ENCODE measurements at places on chromosomes 16 and 17. TPM values are rescaled to one million over a fixed set of nuclear protein-coding genes. Genes with fewer than 3 reads are reported as not detected.

Gene KRTAP4-3
- total RNA-seq, result not detected

Gene IKZF3
- 0.42 TPM for total RNA-seq

Gene XAF1
- total RNA-seq, result 18.7 TPM

Gene CCL2
- 22.3 TPM for total RNA-seq

Gene STXBP4
- total RNA-seq, result 5.2 TPM

Gene EFCAB5
- total RNA-seq, result 0.35 TPM

Gene SCNN1B
- total RNA-seq, result 1.4 TPM

Gene PARD6A
- total RNA-seq, result 3.7 TPM

Gene ASIC2
- not detected for total RNA-seq

Gene OR1A1
- total RNA-seq, result not detected

Gene ITGAX
- 3.2 TPM for total RNA-seq

Gene CCDC78
- total RNA-seq, result 0.50 TPM

Gene DPEP2NB
- not detected for total RNA-seq

Gene CDYL2
- total RNA-seq, result 2.9 TPM

GRCh38 chr17:72238157-72238673 is 117.4 kb downstream of the SOX9 start:
- DNase-seq, result no peak

- no peak for DNase-seq
Measured at GRCh38 chr16:81885976-81886586, 107.0 kb downstream of the PLCG2 start.

GRCh38 chr16:48129926-48130325 is 25.9 kb downstream of the ABCC12 start:
- DNase-seq, result no peak

GRCh38 chr17:17745476-17746455 is 64.5 kb downstream of the RAI1 start:
- DNase-seq, result no peak

DNA sequence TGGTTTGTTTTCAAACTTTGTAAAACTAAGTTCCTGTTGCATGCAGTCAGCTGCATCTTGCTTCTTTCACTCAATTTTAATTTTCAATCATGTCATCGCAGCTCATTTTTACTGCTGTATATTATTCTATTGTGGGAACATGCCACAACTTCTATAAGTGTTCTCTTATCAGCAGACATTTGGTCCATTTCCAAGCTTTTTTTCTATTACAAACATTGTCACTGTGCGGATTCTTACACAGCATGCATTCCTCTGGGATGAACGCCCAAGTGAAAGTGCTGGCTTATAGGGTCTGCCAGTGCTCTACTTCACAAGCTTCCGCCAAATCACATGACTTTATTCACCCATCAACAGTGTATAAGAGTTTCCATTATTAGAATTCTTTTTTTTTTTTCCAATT is 22.7 kb downstream of the GINS3 start:
- no peak for DNase-seq

DNA sequence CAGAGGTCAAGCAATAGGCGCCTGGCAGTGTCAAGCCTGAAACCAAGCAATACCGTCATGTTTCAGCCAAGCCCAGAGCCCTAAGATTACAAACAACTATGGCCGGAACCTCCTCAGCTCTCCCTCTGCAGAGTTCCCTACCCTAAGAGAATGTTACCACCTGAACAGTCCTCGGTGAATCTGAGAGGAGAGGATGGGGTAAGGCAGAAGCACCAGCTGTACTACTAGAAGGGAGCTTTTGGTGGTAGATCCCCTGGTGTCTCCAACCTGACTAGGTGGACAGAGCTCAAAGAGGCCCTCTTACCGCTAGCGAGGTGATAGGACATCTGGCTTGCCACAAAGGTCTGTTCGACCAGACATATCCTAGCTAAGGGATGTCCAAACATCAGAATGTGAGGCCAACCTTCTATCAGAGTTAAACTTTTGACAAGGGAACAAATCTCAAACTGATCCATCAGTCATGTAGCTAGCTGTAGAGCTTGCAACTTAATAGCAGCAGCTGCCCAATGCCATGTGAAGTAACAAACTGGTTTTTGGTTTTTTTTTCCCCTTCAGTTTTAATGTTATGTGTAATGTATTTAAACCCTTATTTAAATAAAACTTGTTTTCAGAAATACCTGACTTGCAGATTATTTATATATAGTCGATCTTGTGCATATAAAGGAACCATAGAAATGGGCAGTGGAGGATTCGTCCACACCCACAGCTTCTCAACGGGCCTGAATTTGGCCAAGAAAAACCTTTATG is 2.5 kb downstream of the EIF1 start:
- DNase-seq, result no peak

- no peak for DNase-seq
Measured at GRCh38 chr16:9849697-9850245, 332.5 kb downstream of the GRIN2A start.

DNA sequence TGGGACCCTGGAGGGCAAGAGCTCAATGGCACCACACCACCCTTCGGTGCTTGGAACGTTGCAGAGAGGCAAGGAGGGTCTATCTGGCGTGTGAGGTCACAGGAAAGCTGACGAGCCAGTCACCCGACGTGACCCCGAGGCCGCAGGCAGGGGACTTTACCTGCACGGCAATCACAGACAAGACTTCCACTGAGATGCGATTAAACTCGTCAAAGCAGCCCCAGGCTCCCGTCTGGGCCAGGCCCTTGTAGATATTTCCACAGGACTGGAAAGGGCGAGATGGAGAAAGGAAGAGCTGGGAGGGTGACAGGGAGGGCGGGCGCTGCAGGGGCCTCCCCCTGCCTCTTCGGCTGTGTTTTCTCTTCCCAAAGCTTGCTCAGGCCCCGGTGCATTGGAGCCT is 78.3 kb downstream of the DNAH17 start:
- no peak for DNase-seq

DNA sequence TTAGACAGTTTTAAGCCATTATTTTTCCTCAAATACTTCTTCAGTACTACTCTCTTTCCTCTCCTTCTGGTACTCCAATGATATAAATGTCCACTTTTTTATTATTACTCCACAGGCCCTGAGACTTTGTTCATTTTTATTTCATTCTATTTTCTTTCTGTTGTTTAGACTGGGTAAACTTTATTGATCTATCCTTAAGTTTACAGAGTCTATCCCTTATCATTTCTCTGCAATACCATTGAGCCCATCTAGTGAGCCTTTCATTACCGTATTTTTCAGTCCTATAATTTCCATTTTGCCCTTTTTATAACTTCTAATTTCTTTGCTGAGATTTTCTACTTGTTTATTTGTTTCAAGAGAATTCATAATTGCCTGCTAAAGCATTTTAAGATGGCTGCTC is 193.7 kb downstream of the TOX3 start:
- DNase-seq, result no peak

DNA sequence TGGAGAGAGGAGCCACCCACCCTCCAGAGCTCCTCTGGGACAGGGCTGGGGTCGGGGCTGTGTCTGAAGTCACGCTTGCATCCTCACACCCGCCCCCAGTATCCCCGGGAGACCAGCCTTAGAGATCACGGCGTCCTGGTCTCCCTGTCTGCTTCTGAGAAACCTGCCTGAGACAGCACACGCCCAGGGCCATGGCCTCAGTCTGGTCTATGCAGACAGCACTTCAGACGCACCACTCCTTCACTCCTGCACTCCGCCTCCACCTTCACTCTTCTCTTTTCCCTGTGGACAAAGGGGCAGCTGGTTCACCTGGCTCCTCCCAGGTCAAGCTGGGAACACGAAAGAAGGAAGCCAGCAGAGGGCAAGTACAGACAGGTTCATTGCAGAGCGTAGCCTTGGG is 248.0 kb upstream of the GSE1 start:
- DNase-seq, result no peak

DNA sequence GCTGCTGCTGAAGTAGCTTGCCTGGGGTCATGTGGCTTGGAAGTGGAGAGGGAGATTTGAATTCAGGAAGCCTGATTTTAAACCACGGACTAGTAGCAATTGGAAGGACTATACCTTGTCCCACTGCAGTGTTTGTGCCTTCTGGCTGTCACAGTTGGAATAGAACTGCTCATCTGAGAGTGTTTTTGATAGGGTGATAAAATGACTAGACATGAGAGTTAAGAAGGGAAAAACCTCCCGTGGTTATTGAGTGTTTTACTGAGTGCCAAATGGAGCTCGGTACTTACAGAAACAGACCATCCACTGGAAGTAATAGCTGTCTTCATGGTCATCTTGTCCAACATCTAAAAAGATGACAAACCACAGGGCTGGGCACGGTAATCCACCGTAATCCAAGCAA is 70.4 kb downstream of the MSI2 start:
- DNase-seq, result no peak

DNA sequence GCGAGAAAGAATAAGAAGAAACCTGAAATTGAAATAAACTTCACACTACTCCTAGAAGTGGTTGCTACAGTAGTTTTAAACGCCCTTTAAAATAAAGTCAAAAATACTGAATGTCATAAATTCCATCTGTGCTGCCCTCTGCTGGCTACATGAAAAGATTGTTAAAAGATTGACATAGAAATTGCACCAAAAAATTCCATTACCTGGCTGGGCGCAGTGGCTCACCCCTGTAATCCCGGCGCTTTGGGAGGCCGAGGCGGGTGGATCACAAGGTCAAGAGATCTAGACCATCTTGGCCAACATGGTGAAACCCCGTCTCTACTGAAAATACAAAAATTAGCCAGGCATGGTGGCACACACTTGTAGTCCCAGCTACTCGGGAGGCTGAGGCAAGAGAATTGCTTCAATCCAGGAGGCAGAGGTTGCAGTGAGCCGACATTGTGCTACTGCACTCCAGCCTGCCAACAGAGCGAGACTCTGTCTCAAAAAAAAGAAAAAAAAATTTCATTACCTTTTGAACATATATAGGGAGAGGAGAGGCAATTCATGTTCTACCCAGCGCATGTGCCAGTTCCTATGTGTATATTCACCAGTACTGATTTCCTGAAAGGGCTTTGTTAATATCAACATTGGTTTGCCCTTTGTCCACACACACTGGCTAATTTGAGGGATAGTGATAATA is 36.5 kb downstream of the CYTH1 start:
- no peak for DNase-seq

- no peak for DNase-seq
Measured at GRCh38 chr17:43814026-43814425, 18.9 kb downstream of the MPP3 start.

- DNase-seq, result no peak
Measured at GRCh38 chr16:86988920-86989696, 328.1 kb downstream of the C16orf95 start.

- peak; percentile 3 for DNase-seq
Measured at GRCh38 chr16:50296807-50297206, 30.5 kb downstream of the ADCY7 start.

DNA sequence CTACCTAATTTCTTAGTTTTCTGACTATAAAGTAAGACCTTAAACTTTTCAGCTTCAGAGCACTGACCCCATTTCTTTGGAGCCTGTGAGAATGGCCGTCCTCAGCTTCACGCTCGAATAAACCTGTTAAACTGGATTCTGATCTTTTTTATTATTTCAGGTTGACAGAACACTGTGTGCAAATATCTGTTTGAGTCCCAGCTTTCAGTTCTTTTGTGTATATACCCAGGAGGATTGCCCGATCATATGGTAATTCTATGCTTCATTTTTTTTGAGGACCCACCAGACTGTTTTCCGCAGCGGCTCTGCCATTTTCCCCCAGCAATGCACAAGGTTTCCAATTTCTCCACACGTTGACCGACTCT is 19.8 kb upstream of the KCNH6 start:
- DNase-seq, result no peak

DNA sequence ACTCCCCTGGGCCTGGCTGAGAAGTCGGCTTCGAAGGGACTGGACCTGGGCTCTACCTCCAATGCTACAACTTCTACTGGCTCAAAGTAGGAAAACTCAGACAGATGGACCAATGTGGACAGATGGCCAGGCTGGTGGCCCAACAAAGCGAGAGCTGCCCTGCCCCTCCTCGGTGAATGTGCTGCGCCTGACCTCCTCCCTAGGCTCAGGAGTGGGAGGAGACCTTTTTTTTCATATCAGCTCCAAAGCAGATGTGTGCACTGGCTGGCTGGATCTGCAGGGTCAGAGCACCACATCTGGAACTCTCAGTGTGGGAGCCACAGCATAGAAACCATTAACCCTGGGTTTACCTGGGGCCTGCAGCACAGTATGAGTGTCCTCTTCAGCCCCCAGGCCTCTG is 20.8 kb downstream of the ATP6V0D1 start:
- DNase-seq, result peak; percentile 57

GRCh38 chr17:29640413-29640812 is 17.7 kb upstream of the CORO6 start:
- no peak for DNase-seq

DNA sequence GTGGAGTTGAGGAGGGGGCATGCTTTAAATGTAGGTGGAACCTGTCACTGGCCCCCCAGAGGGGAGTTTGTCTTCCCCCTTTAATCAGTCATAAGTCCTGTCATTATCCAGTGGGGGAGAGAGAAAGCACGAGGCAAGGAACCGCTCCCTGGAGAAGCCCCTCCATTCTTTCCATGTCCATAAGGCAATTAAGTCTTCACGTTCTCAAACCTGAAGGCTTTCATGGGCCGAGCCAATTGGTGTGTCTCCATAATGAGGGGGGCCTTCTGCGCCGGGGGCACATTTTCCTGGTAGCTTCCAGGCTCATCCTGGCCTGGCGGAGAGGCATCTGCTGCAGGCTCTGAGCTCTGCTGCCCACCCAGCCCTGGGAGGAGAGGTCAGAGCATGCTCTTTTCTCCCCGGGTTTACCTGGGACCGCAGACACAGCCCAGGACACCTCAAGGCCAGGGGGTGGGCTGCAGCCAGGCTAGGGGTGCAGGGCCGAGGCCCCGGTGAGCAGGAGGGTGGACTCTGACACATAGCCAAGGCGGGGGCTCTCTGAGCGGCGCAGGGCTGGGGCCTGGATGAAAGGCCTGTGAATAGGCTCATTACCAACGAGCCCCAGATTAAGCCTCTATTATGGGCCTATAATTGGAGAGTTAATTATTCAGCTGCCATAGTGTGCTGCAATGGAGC is 42.5 kb downstream of the C16orf78 start:
- DNase-seq, result no peak

DNA sequence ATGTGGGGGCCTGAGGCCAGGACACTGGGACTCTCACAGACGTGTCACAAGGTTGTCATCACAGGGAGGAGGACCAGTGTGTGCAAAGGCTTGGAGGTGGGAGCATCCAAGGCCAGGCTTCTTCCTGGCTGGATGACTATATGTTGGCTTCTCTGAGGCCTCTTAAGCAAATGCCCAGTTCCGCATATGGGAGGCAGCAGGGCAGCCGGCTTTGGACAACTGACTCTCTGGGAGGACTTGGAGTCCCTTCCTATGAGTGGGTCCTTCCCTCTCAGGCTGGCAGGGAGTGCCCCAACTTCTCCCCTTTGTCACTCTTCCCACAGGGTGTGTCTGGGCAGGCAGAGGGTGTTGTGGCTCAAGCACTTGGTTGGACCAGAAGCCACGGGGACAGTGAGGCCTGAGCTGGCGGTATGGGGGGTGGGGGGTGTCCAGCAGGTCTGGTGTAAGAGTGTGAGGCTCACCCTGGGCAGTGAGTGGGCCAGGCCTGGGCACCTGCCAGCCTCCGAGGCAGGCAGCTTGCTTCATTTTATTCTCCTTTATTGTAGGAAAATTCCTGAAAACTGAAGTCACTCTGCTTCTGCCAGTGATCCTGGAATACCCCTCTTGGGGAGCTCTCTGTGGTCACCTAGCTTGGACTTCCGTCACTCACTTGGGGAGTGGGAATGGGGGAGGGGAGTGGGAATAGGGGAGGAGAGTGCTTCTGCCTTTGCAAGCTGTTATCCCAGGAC is 14.9 kb downstream of the ADGRG1 start:
- DNase-seq, result no peak

GRCh38 chr17:17750881-17751280 is 69.6 kb downstream of the RAI1 start:
- DNase-seq, result no peak

GRCh38 chr16:82242201-82242600 is 72.2 kb upstream of the MPHOSPH6 start:
- no peak for DNase-seq
